ENCODE measurements at places on chromosomes 1 and 21.

- DNase-seq: no peak
Measured at GRCh38 chr1:216332462-216332861, 90.8 kb downstream of the USH2A start.

DNA sequence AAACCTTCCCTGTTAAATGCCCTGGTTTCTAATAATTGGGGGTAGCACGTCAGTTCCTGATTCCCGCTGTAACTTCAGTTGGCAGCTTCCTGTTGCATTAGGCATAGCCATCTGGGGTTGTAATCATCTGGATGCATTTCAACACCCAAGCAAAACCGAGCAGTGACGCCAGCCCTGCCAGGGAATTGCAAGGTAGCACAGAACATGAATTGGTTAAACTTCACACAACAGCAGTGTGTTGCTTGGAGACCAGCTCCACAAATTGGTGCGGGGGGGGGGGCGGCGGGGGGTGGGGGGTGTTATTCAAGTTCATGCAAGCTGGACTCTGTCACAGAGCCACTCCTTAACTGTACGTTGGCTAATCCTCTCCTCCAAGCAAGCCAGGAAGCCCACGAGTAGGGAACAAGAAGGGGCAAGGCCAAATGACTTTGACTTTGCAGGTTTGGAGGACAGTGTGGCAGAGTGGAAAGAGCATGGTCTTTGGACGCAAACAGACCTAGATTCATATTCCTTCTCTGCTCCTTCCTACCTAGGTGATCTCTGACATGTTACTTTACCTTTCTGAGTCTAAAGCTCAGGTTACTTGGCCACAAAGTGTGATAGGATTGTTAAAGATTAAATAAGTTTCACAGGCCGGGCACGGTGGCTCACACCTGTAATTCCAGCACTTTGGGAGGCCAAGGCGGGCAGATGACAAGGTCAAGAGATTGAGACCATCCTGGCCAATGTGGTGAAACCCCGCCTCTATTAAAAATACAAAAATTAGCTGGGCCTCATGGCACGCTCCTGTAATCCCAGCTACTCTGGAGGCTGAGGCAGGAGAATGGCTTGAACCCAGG lies 4.7 kb downstream of the LAX1 start:
- no peak for DNase-seq

- peak; percentile 75 for DNase-seq
Measured at GRCh38 chr1:74505928-74506710, 6.3 kb downstream of the LRRC53 start.

- no peak for DNase-seq
Measured at GRCh38 chr21:36551731-36552433, 72.0 kb upstream of the CLDN14 start.

- peak; percentile 20 for DNase-seq
Measured at GRCh38 chr1:216457356-216457755, 34.1 kb upstream of the USH2A start.

DNA sequence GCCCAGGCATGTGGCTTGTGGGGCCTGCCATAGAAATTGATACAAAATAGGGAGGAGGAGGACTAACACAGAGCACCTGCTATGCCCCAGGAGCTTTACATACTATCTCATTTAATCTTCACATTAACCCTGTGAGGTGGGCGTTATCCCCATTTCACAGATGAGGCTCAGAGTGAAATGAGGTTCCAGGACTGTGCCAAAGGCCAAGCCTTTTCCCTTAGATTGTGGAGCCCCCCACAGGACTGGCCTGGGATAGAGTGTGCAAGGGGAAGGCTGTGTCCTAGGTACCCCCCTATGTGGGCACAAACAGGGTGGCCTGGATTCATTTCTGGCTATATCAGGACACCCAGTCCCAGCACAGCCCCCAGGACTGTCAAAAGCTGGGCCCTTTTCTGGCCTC lies 2.2 kb upstream of the DDOST start:
- no peak for DNase-seq

GRCh38 chr1:76075877-76076276 lies 1.3 kb downstream of the ST6GALNAC3 start:
- DNase-seq: no peak
